ENCODE measurements at places on chromosomes 3 and 15. TPM values are rescaled to one million over a fixed set of nuclear protein-coding genes. Genes with fewer than 3 reads are reported as not detected.

The BOC gene
- under 0.01 TPM for total RNA-seq

The KCNAB1 gene
- not detected for total RNA-seq

The ADGRG7 gene
- total RNA-seq = not detected

The CHCHD4 gene
- total RNA-seq = 6.7 TPM

The IL16 gene
- 44.7 TPM for total RNA-seq

The PROS1 gene
- 0.54 TPM for total RNA-seq

The MORC1 gene
- total RNA-seq = under 0.01 TPM

The MRPL3 gene
- total RNA-seq = 44.7 TPM

The TMF1 gene
- total RNA-seq = 16.2 TPM

The DGKG gene
- 6.2 TPM for total RNA-seq

The DOCK3 gene
- 1.3 TPM for total RNA-seq

The CHRM5 gene
- under 0.01 TPM for total RNA-seq

The CCR3 gene
- 0.27 TPM for total RNA-seq

The DCP1A gene
- 36.9 TPM for total RNA-seq

The GP5 gene
- 0.27 TPM for total RNA-seq

The RASL12 gene
- total RNA-seq = not detected

The CD200 gene
- 12.1 TPM for total RNA-seq

The ZNF660 gene
- 4.8 TPM for total RNA-seq

The REC114 gene
- not detected for total RNA-seq

The ATP13A4 gene
- total RNA-seq = 0.27 TPM

The EID1 gene
- total RNA-seq = 91.3 TPM

The TM4SF1 gene
- total RNA-seq = 114 TPM

The ONECUT1 gene
- total RNA-seq = not detected

The OR5K2 gene
- total RNA-seq = not detected

The TAGLN3 gene
- not detected for total RNA-seq

The DPP8 gene
- 19.9 TPM for total RNA-seq

The SLC9C1 gene
- 0.54 TPM for total RNA-seq

The GALNT15 gene
- under 0.01 TPM for total RNA-seq

The RPL4 gene
- total RNA-seq = 9,045 TPM

The GOLGA6D gene
- total RNA-seq = under 0.01 TPM

The NRG4 gene
- total RNA-seq = 0.54 TPM

The SRPRB gene
- total RNA-seq = 39.3 TPM

The BRK1 gene
- total RNA-seq = 76.5 TPM

The GOLGA6L2 gene
- total RNA-seq = not detected

The CMC1 gene
- total RNA-seq = 1.9 TPM

The CLDN16 gene
- total RNA-seq = not detected

The FANCD2OS gene
- total RNA-seq = not detected

The PDE12 gene
- total RNA-seq = 25.9 TPM

The SLC6A20 gene
- under 0.01 TPM for total RNA-seq

The CCDC80 gene
- under 0.01 TPM for total RNA-seq

The GOLGA6B gene
- not detected for total RNA-seq

The CACNA2D3 gene
- total RNA-seq = under 0.01 TPM

The ANKRD34C gene
- not detected for total RNA-seq

The TRANK1 gene
- 43.9 TPM for total RNA-seq

The ITGA11 gene
- total RNA-seq = 0.27 TPM

The LTK gene
- 1.6 TPM for total RNA-seq

The UBL7 gene
- total RNA-seq = 94.0 TPM

The NTRK3 gene
- under 0.01 TPM for total RNA-seq

The GOLGA6A gene
- total RNA-seq = under 0.01 TPM

The CPEB1 gene
- total RNA-seq = 0.27 TPM

The NFKBIZ gene
- total RNA-seq = 222 TPM

The HGD gene
- not detected for total RNA-seq

The UROC1 gene
- under 0.01 TPM for total RNA-seq

The MB21D2 gene
- 0.54 TPM for total RNA-seq

The MYLK gene
- total RNA-seq = 11.3 TPM

The CCPG1 gene
- total RNA-seq = 12.7 TPM

The CELSR3 gene
- total RNA-seq = 3.2 TPM

The ZFYVE19 gene
- 32.3 TPM for total RNA-seq
